ENCODE measurements at places on chromosomes 2 and 18.

- DNase-seq: no peak
These were observed 713 bp downstream of the ATOH8 start for GRCh38 chr2:85754313-85755095.

DNA sequence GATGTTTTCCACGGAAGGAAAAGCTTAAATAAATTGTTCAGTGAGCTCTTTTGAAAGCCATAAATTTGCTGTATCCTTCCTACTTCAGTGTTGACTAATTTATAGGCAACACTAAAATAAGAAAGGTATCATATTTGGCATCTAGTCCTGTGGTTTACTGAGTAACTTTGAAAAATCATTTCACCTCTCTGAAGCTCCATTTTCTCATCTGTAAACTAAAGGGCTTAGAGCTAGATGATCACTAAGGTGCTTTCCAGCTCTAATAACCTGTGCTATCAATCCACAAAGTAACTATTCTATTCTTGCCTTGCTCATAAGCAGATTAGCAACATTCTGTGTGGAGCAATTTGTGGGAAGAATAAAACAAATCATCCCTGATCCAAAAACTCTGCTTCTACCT, 3.6 kb upstream of the MYOM1 start:
- DNase-seq: no peak

DNA sequence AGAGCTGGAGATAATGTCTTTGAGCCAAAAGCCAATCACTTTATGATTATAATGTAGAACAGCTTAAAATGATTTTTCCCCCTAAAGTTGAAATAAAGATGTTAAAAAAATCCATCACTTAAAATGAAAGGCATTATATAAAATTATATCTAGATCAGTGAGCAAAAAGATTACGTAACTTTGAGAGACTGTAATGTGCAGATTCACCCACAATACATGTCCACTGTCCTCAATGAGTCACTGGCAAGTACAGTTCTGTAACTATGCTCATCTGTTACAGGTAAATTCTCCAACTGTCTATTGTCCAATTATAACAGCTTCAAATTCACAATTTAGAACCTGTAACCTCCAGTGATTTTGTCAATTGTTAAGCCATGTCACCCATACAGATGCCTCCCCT, 19.0 kb downstream of the FAM161A start:
- DNase-seq: no peak

GRCh38 chr2:43273529-43273928, 47.1 kb upstream of the ZFP36L2 start:
- DNase-seq: no peak

DNA sequence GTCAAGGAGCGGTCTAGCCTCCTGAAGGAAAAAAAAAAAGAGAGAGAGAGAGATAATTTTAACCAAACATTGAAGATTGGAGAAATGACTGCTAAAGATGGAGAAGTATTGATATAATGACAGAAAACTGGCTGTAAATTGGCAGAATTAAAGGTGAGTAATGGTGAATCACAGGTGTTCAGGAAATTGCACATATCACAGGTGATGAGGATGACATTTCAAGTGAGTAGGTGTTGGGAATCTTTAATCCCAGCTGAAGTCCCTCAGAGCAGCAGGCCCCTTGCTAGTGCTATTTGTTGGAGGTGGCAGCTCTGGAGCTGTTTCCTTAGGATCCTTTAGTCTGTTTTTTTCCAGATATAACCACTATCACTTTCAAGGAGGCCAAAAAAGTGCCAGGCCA, 678.4 kb upstream of the VRK2 start:
- no peak for DNase-seq

DNA sequence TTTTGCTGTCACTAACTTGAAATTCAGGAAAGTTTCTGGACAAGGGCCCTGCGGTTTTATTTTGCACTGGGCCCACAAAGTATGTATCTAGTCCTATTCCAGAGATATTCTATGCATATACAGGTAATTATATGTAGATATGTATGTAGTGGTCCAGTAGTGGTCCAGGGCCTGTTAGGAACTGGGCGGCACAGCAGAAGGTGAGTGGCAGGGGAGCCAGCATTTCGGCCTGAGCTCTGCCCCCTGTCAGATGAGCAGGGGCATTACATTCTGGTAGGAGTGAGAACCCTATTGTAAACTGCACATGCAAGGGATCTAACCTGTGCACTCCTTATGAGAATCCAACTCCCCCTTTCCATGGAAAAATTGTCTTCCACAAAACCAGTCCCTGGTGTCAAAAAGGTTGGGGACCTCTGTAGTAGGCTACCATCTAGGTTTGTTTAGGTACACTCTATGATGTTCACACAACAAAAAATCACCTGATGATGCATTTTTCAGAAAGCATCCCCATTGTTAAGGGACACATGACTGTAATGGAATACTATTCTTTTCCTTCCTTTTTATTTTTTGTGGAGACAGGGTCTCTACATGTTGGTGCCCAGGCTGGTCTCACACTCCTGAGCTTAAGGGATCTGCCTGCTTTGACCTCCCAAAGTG, 2.8 kb upstream of the PPP4R3B start:
- DNase-seq: no peak

DNA sequence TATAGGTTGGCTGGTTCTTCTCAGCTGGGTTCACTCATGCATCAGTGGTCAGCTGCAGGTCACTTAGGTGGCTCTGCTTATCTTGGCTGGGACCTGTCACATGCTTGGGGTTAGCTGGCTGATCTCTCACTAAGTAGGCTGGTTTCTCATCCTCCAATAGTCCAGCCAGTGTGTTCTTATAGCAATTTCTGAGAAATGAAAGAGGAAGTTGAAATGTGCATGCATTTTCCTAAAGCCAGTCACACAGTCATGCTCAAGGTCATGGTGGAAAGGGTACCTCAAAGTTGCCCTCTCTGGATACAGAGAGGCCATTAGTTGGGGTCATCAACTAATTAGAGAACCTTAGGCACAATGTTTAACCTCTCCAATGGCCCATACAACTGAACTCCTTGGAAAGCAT, 64.4 kb downstream of the KLHL29 start:
- DNase-seq: no peak

DNA sequence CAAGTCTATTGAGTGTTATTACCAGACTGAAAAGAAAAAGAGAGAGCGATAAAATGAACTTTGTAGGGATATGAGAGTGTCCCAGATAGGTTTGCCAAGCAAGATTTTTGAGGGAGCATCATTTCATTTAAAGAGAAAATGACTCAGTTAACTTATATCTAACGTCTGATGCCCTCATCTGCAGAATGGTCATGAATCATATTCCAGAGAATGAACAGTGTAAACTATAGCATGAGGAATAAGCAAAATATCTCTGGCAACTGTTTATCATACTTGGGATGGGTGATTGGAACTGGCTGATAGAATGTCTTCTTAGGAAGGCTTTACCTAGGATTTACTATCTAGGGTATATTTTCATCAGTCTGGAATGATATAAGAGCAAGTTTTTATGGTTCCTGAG, 289.4 kb downstream of the CMPK2 start:
- DNase-seq: no peak

GRCh38 chr18:75467281-75467795, 39.8 kb upstream of the SMIM21 start:
- DNase-seq: no peak

DNA sequence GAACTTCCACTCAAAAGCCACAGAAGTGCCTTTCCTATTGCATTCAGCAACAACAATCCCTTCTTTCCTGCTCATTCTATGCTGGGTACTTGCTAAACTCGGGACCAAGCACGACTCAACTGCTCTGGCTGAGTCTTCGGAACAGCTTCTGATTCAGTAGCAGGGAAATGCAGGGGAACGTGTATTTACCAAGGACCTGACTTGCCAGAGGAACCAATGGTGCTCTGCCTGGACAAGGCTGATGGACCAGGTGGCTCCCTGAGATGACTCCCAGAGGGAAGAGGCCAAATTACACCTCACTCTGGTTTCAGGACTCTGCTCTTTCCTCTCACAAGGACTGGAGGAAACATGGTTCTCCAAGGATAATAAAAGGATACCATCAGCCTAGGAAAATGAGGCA, 12.2 kb downstream of the CXCR2 start:
- no peak for DNase-seq

DNA sequence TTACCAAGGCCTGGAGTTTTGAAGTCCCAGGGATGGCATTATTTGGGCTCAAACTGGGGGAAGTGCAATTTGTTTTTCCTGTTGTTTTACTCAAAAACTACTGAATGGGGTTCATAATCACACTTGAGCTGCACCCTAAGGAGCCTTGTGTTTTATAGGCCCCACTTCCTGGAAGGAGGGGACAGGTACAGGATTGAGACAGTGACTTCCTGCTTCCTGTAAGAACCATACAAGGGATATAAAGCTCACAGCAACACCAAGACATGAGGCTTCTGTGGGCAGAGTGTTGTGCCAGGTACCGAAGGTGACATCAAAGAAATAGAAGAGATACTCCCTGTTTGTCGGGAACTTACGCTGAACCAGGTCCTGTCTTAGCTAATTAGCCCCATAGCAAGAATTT, 70.4 kb upstream of the SKOR2 start:
- DNase-seq: no peak

DNA sequence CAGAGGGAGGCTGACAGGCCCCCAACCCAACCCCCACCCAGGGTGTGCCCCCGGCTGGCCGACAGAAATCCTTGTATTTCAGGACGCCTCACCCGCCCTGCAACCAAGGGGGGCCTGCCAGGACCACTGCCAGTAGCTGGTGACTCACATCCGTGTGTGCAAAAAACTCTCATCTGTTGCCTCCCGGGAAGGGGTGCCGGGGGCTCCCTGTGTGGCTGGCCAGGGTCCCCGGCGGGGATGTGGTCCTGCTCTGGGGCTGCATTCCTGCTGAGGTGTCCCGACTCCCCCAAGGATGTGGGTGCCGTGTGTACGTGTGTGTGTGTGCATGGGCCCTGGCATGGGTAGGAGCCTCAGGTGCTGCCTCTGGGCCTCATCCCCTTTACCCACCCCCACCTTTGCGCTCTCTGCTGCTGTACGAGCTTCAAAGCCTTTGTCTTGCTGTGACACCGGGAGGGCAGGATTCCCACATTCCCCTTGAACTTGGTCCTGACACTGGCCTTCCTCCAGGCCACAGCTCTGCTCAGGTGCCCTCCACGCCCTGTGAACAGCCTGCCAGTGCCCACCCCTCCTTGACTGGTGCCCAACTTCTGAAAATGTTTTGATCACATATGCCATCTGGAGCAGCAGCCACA, 226.3 kb upstream of the HDAC4 start:
- DNase-seq: no peak

DNA sequence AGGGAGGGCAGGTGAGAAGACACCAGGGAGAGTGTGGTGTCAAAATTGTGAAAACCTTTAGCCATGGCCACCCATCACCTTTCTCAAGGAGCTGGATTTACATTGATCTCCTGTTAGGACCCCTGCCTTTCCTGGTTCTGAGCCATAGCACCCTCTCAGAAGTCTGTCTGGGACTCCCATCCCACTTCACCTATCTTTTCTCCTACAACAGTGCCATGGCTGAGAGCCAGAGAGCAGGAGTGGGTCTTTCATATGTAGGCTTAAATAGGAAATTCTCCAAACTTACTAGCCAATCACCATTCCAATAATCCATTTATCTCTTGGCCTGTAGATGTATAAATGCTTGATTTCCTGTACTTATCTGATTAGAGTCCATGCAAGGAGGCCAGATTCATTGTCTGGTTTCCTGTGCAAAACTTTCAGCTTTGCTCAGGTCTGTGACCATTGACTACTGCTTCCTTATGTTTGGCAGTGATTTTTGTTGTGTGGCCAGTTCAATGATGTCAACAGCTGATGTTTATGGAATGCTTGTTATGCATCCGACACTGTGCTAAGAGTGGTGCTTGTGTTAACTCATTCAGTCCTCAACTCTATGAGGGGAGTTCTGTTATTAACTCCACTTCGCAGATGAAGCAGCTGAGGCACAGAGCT, 57.6 kb upstream of the IGFBP5 start:
- DNase-seq: no peak

DNA sequence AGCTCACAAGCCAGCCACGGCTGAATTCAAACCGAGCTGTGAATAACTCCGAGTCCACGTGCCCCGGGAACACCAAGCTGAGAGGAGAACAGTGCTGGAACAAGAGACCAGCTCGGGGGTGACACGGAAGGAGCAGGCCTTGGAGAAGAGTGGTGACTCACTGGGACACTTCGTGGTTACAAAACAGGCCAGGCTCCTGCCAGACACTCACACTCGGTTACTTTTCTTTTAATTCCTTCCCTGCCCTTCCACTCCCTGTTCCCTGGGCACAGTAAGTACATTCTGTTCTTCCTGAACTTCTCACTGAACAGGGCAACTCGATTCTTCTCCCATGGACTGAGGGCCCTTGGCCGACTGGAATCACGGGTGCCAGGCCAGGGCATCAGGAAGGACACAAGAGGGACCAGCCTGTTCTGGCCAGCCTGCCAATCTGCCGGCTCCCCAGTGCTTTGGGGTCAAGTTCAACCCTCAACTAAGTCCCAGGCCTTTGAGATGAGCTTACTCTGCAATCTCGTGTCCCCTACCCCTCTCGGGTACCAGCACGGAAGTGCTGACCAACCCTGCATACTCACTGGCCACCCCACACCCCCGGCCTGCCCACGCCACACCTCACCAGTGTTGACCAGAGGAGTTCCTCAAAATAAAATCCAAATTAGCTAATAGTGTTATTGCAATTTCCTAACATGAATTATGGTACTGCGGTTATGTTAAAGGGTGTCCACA, 87.5 kb downstream of the TFCP2L1 start:
- DNase-seq: no peak

GRCh38 chr2:234954551-234954992, 2.8 kb downstream of the SH3BP4 start:
- no peak for DNase-seq

- DNase-seq: no peak
These were observed 229.3 kb upstream of the TRIB2 start for GRCh38 chr2:12487253-12488004.

GRCh38 chr2:236317938-236318396, 53.8 kb upstream of the ASB18 start:
- DNase-seq: no peak

GRCh38 chr2:65562890-65563289, 130.5 kb upstream of the SPRED2 start:
- no peak for DNase-seq

DNA sequence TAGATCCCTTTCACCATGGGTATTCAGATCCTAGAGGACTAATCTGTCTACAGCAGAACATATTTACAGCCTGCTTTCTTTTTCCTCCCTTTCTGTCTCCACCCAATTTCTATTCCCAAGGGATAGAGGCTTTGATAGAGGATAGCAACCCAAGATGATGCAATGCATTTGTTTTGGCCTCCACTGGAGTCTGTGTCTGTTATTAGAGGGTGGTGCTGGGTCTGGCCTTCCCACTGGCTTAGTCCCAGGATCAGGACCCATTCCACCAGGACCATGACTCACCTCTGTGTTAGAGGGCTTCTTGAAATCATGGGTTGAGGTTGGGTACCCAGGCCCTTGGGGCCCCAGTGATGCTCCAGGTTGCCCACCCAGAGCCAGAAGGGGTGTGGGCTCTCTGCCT, 239.7 kb upstream of the TNP1 start:
- DNase-seq: no peak

DNA sequence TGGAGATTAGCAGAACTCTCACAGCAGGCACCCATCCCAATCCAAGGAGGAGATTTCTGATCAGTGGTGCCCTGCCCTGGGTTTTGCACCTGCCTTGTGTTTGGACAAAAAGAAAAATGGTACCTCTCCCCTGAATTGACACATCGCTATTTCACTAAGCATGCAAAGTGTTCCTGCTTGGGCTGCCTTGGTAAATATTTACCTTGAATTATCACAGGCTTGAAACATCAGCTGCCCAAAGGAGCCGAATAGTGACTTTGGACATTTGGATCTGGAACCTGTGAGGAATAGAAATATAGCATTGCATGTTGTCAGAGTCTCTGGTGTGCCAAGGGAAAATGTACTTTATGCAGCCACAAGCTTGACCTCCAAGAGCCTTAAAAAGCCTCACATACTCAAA, 926.4 kb upstream of the FANCL start:
- no peak for DNase-seq
